ENCODE measurements at places on chromosomes 5 and 9.

DNA sequence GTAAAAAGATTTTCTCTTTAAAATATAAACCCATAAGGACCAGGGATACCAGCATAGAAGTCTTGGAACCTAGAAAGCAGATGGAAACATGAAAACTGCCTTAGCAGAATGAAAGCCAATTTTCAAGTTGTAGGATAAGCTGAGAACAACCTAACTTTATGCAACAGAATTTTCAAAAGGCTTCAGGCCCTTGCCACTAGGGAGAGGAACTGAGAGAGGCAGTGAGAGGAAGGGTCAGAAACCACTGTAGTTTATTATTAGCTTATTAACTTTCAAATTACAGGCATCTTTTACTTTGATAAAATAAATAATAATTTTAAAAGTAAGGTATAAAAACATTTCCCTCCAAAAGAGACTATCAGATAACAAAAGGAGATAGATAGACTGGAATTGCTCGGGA, 33.4 kb downstream of the FAM81B start:
- no peak for DNase-seq

GRCh38 chr5:160061770-160062169, 52.8 kb downstream of the TTC1 start:
- DNase-seq = no peak

- no peak for DNase-seq
Observed at GRCh38 chr9:121822093-121823085, 171.0 kb downstream of the DAB2IP start.

- DNase-seq = no peak
Observed at GRCh38 chr9:118643118-118643517, 726.1 kb downstream of the BRINP1 start.

- DNase-seq = no peak
Observed at GRCh38 chr9:131579789-131580211, 34.5 kb downstream of the PRRT1B start.

DNA sequence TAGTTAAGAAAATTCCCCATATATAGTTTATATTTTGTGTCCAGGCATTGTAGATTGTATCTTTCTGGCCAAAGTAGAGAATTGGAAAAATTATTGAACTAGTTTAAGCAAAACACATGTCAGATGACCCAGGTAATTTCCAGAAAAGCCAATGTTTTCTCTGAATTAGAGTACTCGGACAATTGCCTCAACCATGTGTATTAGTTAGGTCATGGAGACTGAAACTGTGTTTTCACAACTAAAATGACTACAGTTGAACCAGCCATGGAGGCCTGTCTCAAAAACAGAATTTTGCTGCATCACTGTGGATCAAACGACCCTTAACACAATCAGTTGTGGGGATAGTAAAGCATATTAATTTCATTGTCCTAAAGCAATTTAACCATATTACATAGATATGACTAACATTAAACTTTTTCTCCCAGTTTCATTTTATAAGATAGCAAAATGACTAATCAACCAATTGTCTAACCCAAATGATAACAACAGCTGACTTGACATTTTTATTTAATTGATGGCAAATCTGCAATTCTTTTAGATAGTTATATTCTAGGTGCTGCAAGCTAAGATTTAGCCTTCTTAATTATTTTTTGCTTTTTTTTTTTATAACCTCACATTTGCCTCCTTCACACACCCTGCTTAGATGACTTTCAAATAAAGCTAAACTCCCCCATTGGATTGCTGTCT, 39.2 kb upstream of the SPDL1 start:
- DNase-seq = no peak

DNA sequence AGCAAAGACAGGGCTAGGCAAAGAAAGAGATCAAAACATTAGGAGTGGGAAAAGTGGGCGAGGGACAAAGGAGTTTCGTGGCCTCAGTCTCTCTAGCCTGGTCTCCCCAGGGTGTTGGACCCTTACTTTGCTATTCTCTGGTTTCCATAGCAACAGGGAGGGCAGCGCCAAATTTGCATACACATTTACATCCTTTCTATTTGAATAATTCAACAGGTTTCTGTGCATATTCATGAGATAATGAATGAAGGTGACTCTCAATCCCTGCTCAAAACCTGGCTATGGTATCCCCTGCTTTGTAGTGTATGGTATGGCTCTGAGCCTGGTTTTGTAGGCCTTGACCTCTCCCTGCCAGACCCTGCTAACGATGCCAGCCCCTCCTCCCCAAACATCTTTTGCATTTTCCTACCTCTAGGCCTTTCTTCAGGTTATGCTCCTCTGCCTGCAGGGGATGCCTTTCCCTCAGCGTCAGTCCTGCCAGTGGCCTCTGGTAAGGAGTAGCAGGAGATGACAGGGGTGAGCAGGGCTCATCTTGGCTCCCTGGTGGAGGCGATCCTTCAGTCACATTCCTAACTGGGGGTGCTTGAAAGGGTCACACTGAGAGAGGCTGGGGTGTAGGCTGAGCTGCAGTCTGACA, 9.8 kb downstream of the RPP25L start:
- no peak for DNase-seq

- no peak for DNase-seq
Observed at GRCh38 chr5:167631191-167631590, 660.3 kb upstream of the WWC1 start.

GRCh38 chr5:84816746-84817547, 432.3 kb upstream of the EDIL3 start:
- DNase-seq = no peak

GRCh38 chr9:96719521-96719920, 58.4 kb downstream of the ZNF510 start:
- DNase-seq = no peak

DNA sequence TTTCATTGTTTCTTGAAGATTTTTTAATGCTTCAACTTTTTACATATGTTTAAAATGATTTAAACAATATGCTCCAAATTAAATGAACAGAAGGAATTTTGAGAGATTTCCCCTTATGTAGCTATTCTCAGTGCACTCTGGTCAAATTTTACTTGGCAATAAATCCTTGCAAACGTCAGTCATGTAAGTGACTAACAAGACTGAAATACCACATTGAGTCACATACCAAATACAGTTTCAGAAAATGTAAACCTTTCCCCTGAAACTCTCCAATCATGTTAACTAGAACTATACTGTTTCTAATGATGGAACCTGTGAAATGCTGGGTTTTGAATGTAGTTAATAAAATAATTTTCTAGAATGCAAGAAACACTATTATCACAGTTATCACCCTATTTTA, 29.6 kb downstream of the SAR1B start:
- no peak for DNase-seq

GRCh38 chr5:143019614-143020515, 249.7 kb downstream of the ARHGAP26 start:
- DNase-seq = no peak

- no peak for DNase-seq
Observed at GRCh38 chr9:38062498-38063362, 6.3 kb downstream of the SHB start.

- no peak for DNase-seq
Observed at GRCh38 chr9:121354762-121355161, 15.3 kb downstream of the STOM start.

- DNase-seq = no peak
Observed at GRCh38 chr5:8340739-8341344, 471.9 kb downstream of the MTRR start.

DNA sequence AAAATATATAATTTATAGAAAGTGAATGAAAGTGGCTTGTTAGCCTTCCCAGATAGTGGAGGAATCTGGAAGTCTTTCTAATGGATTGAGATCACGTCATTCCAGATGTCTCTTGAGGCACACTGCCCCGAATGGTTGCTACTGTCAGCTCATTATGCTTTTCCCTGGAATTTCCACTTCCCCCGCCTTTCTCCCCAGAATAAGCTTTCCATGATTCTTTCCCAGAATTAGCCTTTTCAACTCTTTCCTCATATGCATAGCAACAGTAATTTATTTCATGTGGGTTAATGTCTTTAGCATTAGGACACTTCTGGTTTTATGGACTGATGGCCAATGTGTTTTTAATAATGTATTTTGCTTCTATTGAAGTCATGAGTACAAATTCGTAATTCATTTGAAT, 81.5 kb downstream of the PALM2AKAP2 start:
- no peak for DNase-seq

- no peak for DNase-seq
Observed at GRCh38 chr5:127757576-127757975, 54.4 kb downstream of the CCDC192 start.
